WTC11 (cell line): ENCODE measurements at places on chromosomes 4 and X. TPM values are rescaled to one million over a fixed set of nuclear protein-coding genes. Genes with fewer than 3 reads are reported as not detected.

DNA sequence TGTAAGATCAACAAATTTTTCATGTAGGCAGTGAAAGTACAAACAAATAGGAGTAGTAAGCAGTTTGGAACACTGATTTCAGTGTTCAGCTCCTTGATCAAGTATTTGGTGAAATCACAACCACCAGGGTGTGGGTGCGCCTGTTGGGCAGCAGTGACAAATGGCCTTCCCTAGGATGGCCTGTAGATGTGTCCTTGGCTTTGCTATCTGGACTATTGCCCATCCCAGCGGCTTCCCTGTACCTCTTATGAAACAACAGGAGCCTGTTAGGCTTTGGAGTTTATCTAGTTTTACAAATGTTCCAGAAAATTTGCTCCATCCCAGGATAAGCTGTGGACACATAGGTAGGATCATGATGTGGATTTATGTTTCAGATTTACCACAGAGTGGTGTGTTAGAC, 216.8 kb upstream of the FAT1 start:
- no peak for DNase-seq

- DNase-seq, result no peak
Observed at GRCh38 chr4:39441593-39441992, 17.1 kb downstream of the RPL9 start.

MSANTD1 gene
- total RNA-seq, result 0.98 to 1.1 TPM (median 0.99 TPM) in 3 replicates

TMEM31 gene
- total RNA-seq, result 0.24 to 0.34 TPM (median 0.27 TPM) in 3 replicates
